ENCODE measurements at places on chromosomes 2 and 18. TPM values are rescaled to one million over a fixed set of nuclear protein-coding genes. Genes with fewer than 3 reads are reported as not detected.

Gene TRIM43B
- not detected for total RNA-seq

Gene KCNJ3
- not detected for total RNA-seq

Gene CREG2
- 9.8 TPM for total RNA-seq

Gene FER1L5
- not detected for total RNA-seq

Gene IL36G
- total RNA-seq = not detected

Gene GALR1
- not detected for total RNA-seq

Gene TMEM198
- total RNA-seq = 1.3 TPM

Gene CLHC1
- total RNA-seq = 1.5 TPM

Gene GALNT14
- 47.8 TPM for total RNA-seq

Gene CFAP210
- total RNA-seq = 0.27 TPM

Gene SERPINB13
- not detected for total RNA-seq

Gene OSBPL6
- 7.4 TPM for total RNA-seq

Data from A549 treated with Mapracorat at 1 μM for 4 hours (cell line).